ENCODE measurements at places on chromosomes 13 and 19. TPM values are rescaled to one million over a fixed set of nuclear protein-coding genes. Genes with fewer than 3 reads are reported as not detected.

The CCNA1 gene
- 0.03 TPM for total RNA-seq

The ZNF845 gene
- total RNA-seq: 4.1 TPM

The ZNF829 gene
- 4.1 TPM for total RNA-seq

The PSG3 gene
- not detected for total RNA-seq

GRCh38 chr13:27678306-27679040 is 56.8 kb downstream of the POLR1D start:
- peak; percentile 43 for DNase-seq

- no peak for DNase-seq
Measured at GRCh38 chr13:52025475-52026245, 1.2 kb downstream of the UTP14C start.

DNA sequence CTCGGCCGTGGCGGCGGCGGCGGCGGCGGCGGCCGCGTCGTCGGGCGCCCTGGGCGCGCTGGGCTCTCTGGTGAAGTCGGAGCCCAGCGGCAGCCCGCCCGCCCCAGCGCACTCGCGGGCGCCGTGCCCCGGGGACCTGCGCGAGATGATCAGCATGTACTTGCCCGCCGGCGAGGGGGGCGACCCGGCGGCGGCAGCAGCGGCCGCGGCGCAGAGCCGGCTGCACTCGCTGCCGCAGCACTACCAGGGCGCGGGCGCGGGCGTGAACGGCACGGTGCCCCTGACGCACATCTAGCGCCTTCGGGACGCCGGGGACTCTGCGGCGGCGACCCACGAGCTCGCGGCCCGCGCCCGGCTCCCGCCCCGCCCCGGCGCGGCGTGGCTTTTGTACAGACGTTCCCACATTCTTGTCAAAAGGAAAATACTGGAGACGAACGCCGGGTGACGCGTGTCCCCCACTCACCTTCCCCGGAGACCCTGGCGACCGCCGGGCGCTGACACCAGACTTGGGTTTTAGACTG is 1.7 kb downstream of the SOX1 start:
- DNase-seq: no peak

- no peak for DNase-seq
Measured at GRCh38 chr19:8253678-8254077, 44.5 kb downstream of the CERS4 start.

GRCh38 chr13:69600811-69601210 is 506.8 kb upstream of the ATXN8OS start:
- no peak for DNase-seq

- DNase-seq: no peak
Measured at GRCh38 chr19:27675771-27676170, 1537.2 kb downstream of the UQCRFS1 start.

DNA sequence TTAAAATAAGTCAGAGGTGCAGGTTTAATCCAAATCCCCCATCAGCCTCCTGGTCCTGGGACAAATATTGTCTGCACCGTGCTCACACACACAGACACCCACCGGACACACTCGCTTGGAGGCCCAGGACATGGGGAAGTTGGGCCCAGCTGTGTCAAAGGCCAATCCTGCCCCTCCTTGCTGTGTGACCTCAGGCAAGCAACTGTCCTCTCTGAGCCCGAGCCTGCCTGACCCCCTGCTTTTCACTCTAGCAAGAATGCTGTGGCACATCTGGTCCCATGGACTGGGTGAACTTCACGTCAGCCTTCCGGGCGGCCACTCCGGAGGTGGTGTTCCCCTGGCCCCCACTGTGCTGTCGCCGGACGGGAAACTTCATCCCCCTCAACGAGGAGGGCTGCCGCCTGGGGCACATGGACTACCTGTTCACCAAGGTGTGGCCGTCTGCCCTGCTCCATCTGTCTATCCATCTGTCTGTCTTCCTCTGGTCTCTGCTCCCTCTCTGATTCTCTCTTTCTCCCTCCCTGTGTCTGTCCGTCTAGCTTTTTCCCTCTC is 9.3 kb downstream of the UPK1A start:
- DNase-seq: no peak

GRCh38 chr19:45451131-45451849 is 16.5 kb upstream of the FOSB start:
- DNase-seq: peak; percentile 58

GRCh38 chr19:50061650-50062049 is 35.8 kb downstream of the ZNF473 start:
- no peak for DNase-seq

DNA sequence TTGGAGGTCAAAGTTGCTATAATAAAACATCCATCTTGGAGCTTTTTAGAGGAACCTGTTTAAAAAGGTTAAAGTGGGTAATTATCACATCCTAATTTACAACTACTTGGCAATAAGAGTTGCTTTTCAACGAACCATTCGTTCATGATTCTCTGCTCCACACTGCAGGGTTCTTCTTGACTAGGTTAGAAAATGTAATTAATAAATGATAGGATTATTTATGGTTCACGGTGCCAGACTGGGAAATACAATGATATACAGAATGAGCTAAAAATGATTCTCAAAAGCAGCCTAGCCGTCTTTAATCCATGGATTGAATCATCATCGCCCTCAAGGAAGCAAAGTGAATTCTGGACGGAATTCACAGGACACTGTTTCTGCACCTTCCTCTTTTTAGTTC is 291.2 kb downstream of the TEX29 start:
- DNase-seq: no peak

Data from HT1080 (cell line).